Transverse colon (tissue), 4 donors: ENCODE measurements at places on chromosomes 4 and X. TPM values are rescaled to one million over a fixed set of nuclear protein-coding genes. Genes with fewer than 3 reads are reported as not detected.

GRCh38 chr4:141804836-141805235 is 168.5 kb downstream of the IL15 start:
- no peaks in the 10 kb centered on the region for H3K27me3 ChIP-seq
- DNase-seq: no peak
- H3K4me3 ChIP-seq: no peak overlapping the region
- H3K36me3 ChIP-seq: no peaks in the 10 kb centered on the region
- H3K4me1 ChIP-seq: no peaks in the 10 kb centered on the region

- no peak overlapping the region for H3K27ac ChIP-seq
- no peaks in the 10 kb centered on the region for H3K4me1 ChIP-seq
- no peaks in the 10 kb centered on the region for H3K27me3 ChIP-seq
- DNase-seq: no peak
- no peaks in the 10 kb centered on the region for H3K36me3 ChIP-seq
Observed at GRCh38 chrX:119695535-119696050, 2.6 kb upstream of the SEPTIN6 start.

DNA sequence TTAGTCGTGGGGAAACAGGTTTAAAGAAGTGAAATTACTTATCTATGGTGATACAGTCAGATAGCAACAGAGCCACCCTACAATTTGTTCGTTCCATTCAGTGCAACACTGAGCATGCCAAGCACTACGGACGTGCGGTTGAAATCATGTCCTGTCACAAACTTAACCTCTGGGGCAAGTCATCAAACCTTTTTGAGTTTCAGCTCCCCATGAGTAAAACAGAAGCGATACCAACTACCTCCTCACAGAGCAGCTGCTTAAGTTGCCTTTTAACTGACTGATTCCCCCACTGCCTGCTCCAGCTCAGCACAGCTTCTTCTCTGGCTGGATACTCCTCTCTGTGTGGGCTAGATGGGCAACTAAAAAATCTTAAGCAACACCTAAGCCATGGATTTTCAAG is 36.0 kb downstream of the LHFPL1 start:
- DNase-seq: no peak
- no peak overlapping the region for H3K4me3 ChIP-seq
- H3K36me3 ChIP-seq: no peaks in the 10 kb centered on the region

GRCh38 chr4:184416913-184417734 is 57.2 kb downstream of the IRF2 start:
- peaks cover 5% of the 10 kb centered on the region for H3K4me1 ChIP-seq
- peak; percentile 39 for DNase-seq
- no peaks in the 10 kb centered on the region for H3K36me3 ChIP-seq
- H3K27me3 ChIP-seq: no peaks in the 10 kb centered on the region
- H3K27ac ChIP-seq: peak overlapping the region; percentile 75

DNA sequence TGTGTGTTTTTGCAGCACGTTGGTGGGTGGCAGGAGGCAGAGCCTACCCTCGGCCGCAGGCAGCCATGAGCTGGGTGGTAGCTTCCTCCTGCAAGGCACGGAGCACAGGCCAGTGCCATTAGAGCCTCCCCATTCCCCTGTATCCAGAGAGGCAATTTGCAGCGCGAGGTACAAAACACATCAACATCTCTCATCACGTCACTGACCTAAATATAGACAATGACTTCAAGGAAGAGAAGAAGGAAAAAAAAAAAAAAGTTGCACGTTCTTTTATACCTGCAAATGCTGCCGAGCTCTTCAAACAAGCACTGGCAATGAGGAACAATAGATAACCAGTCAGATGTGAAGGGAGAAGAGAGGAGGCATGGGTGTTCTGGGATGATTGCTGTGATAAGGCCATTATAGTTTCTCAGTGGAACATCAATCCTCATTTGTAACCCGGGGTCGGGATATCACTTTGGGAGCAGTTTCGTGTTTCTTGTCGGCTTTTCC is 159.9 kb downstream of the MGST2 start:
- no peak for DNase-seq
- no peak overlapping the region for H3K27ac ChIP-seq
- no peak overlapping the region for H3K4me3 ChIP-seq

The GAGE12H gene
- not detected for total RNA-seq

GRCh38 chr4:3874525-3875110 is 108.4 kb downstream of the ADRA2C start:
- H3K27ac ChIP-seq: no peak overlapping the region
- H3K36me3 ChIP-seq: no peaks in the 10 kb centered on the region
- no peak overlapping the region for H3K4me3 ChIP-seq
- no peak for DNase-seq
- peaks cover 93% of the 10 kb centered on the region for H3K27me3 ChIP-seq

- no peak overlapping the region for H3K27ac ChIP-seq
- no peaks in the 10 kb centered on the region for H3K36me3 ChIP-seq
- no peaks in the 10 kb centered on the region for H3K27me3 ChIP-seq
- peaks cover 5% of the 10 kb centered on the region for H3K4me1 ChIP-seq
Observed at GRCh38 chr4:26131711-26132110, 189.1 kb upstream of the RBPJ start.

The PDE6B gene
- total RNA-seq: 0.60 TPM

The PWWP3B gene
- 0.16 TPM for total RNA-seq

The KDM5C gene
- total RNA-seq: 124 TPM

The ADH7 gene
- not detected for total RNA-seq

The TBX22 gene
- total RNA-seq: not detected

GRCh38 chr4:187910741-187911140 is 84.8 kb upstream of the ZFP42 start:
- H3K4me3 ChIP-seq: no peak overlapping the region
- no peaks in the 10 kb centered on the region for H3K36me3 ChIP-seq
- no peak for DNase-seq
- H3K27ac ChIP-seq: no peak overlapping the region
- H3K4me1 ChIP-seq: no peaks in the 10 kb centered on the region

The TEX13B gene
- not detected for total RNA-seq

DNA sequence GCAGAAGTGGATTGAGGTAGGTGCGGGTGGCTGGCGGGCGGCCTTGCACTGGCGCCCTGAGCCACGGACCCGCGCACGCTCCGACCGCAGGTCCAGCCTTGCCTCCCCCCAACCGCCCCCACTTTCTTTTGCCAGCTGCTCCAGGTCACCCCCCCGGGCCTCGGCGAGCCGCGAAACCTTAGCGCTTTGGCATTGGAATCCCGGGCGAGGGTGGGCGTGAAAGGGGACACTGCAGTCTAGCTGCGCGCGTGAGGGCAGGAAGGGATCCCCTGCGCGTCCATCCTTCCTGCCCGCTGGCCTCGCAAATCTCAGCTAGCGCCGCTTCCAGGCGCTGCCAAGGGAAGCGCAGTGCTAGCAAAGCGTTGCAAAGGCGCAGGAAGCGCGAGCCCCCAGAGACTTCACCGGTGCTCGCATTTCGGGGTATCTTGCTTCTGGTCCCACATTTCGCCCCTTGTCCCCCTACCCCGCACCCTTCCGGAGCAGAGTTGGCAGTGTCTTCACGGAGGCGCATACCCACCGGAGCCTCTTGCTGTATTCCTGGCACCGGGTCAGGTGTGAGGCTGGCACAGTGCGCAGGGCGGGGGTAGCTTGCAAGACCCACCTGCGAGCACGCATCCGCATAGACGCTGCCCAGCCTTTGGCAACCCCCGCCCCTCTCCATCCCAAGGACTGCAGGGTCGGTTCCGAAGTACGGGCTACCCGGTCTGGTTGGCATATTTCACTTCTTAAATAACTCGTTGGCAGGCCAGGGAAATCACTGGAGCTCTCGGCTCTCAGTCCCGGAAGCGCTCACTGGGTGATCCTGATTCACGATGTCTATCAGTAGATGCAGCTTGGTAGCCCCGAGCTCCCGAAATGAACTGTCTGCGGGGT is 104.4 kb downstream of the UCHL1 start:
- no peaks in the 10 kb centered on the region for H3K36me3 ChIP-seq
- peak; percentile 43 for DNase-seq
- H3K27ac ChIP-seq: peak overlapping the region; percentile 64
- H3K4me3 ChIP-seq: peak overlapping the region; percentile 66
- peaks cover 18% of the 10 kb centered on the region for H3K4me1 ChIP-seq

The CTAG2 gene
- not detected for total RNA-seq

The ARAP2 gene
- total RNA-seq: 42.3 TPM

GRCh38 chrX:133653358-133653757 is 238.1 kb upstream of the GPC4 start:
- no peak for DNase-seq
- no peaks in the 10 kb centered on the region for H3K4me1 ChIP-seq
- no peaks in the 10 kb centered on the region for H3K36me3 ChIP-seq
- H3K27me3 ChIP-seq: no peaks in the 10 kb centered on the region
- H3K27ac ChIP-seq: no peak overlapping the region

DNA sequence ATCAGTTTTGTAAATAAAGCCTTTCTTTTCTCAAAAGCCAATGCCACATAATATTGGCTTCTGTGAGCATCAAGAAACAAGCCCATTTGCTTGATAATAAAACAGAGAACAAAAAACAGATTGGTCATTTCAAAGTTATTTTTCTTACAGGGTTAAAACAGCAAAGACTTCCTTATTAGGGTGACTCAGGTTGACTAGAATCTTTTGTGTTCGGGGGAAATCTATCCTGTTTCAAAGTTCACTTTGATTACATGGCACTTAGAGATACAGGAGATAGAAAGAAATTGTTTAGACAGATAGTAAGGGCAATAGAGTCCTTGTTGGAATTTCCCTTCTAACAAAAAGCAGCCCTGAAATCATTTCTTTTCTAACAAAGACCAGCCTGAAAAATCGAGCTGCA is 170.0 kb upstream of the GLRA2 start:
- H3K36me3 ChIP-seq: no peaks in the 10 kb centered on the region
- peak overlapping the region; percentile 23 for H3K27ac ChIP-seq
- no peaks in the 10 kb centered on the region for H3K27me3 ChIP-seq
- H3K4me1 ChIP-seq: no peaks in the 10 kb centered on the region

GRCh38 chr4:109979920-109980717 is 67.4 kb downstream of the EGF start:
- no peak overlapping the region for H3K27ac ChIP-seq
- H3K4me3 ChIP-seq: no peak overlapping the region
- H3K27me3 ChIP-seq: no peaks in the 10 kb centered on the region
- no peak for DNase-seq
- H3K4me1 ChIP-seq: no peaks in the 10 kb centered on the region

- no peak overlapping the region for H3K4me3 ChIP-seq
- no peaks in the 10 kb centered on the region for H3K4me1 ChIP-seq
- H3K27ac ChIP-seq: no peak overlapping the region
- no peaks in the 10 kb centered on the region for H3K27me3 ChIP-seq
- no peak for DNase-seq
- no peaks in the 10 kb centered on the region for H3K36me3 ChIP-seq
Observed at GRCh38 chr4:176156656-176157055, 38.7 kb downstream of the SPATA4 start.

The CFAP299 gene
- not detected for total RNA-seq

- H3K4me1 ChIP-seq: peaks cover 53% of the 10 kb centered on the region
- H3K4me3 ChIP-seq: no peak overlapping the region
- H3K36me3 ChIP-seq: no peaks in the 10 kb centered on the region
Observed at GRCh38 chr4:970046-970745, 3.2 kb downstream of the DGKQ start.

- H3K36me3 ChIP-seq: no peaks in the 10 kb centered on the region
- H3K4me3 ChIP-seq: no peak overlapping the region
- DNase-seq: no peak
- no peaks in the 10 kb centered on the region for H3K27me3 ChIP-seq
- H3K27ac ChIP-seq: no peak overlapping the region
- H3K4me1 ChIP-seq: no peaks in the 10 kb centered on the region
Observed at GRCh38 chr4:169340834-169341233, 70.1 kb upstream of the SH3RF1 start.

DNA sequence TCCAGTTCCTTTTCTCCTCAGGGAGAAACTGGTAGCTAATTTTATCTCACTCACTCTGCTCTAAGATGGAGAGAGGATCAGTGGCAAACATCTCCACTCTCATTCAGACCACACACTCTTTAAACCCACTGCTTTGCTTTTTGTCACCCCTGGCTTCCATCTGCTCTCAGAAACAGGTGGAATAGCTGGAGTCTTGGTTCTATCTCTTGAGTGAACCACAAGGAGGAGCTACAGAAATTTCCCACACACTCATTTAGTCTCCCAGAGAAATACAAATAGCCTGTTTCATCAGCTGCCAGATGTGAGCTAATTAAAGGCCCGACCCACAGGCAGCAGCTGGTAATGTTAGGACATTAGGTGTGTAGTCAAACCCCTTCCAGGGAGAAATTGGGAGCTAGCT is 96.6 kb downstream of the STPG2 start:
- H3K36me3 ChIP-seq: no peaks in the 10 kb centered on the region
- no peak for DNase-seq
- H3K27me3 ChIP-seq: no peaks in the 10 kb centered on the region

DNA sequence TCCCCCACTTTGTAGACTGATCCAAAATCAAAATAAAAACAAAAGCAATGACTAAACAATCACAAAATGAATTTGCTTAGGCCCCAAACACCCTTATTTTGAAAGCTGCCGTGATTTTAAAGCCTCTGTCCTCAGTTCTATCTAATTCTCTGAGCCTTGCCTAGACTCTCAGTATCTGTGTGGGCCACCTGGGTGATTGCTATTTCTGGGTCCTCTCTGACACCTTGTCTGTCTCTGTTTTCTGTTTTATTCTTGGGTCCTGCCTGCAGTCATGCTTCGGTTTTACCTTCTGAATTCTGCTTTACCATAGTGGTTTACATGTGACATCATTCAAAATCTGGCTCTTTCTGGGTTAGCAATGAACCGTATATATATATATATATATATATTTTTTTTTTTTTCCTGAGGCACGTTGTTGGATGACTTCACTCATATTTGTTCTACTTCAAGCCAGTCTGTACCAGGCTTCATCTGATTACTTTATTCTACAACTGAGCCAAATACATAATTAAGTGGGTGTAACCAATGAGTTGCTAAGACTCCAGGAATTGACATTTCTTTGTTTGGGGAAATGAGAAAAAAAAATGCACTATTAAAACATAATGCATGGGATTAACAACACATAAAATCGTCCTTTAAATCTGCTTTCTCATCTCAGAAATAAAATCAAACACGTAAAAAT is 710.7 kb upstream of the SLIT2 start:
- no peaks in the 10 kb centered on the region for H3K4me1 ChIP-seq
- DNase-seq: no peak
- H3K36me3 ChIP-seq: no peaks in the 10 kb centered on the region
- H3K27me3 ChIP-seq: no peaks in the 10 kb centered on the region

The XAGE1B gene
- not detected for total RNA-seq

DNA sequence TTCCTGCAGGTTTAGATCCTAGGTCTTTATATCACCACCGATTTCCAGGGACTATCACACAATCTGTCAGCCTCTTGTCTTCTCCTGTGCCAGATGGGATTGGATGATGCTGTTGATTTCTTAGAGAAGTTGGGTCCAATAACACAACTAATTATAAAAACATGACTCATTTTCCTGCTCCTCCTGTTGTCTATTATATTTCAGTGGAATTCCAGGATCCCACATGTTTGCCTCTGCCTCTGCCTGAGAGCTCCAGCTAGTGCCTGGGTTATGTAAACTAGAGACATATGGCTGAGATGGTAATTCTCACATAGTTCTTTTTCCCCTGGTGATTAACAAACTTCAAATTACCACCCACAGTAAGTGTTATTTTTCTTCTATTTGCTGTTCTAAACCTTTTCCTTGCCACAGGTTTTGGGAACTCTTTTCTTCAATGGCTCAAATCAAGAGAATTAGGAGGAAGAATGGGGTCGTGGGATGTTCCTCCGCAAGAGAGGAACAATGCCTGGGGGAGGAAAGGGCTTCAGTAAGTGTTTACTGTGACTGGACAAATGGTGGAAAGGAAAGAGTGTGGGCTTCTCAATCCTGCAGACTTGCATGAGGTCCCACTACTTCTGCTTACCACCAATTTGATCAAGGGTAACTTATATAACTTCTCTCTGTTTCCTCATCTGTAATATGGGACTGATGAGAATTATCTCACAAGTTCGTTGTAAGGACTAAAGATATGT is 3.4 kb upstream of the HOPX start:
- no peaks in the 10 kb centered on the region for H3K36me3 ChIP-seq
- DNase-seq: no peak
- no peaks in the 10 kb centered on the region for H3K4me1 ChIP-seq
- H3K27me3 ChIP-seq: peaks cover 43% of the 10 kb centered on the region
- H3K4me3 ChIP-seq: no peak overlapping the region
- H3K27ac ChIP-seq: no peak overlapping the region

The FOXO4 gene
- total RNA-seq: 38.7 TPM
